Activated T-helper 1 cell treated with anti-CD3 and anti-CD28 coated beads, Interleukin-12 subunit alpha, Interleukin-12 subunit beta, Interleukin-2, Interleukin-4 antibody, amounts not matched to agents 30 ng/mL and 10 ng/mL and 1 ng/mL, durations not matched to agents 14 hours and 24 hours and 36 hours (primary cell): ENCODE measurements at places on chromosomes 6 and 20. TPM values are rescaled to one million over a fixed set of nuclear protein-coding genes. Genes with fewer than 3 reads are reported as not detected.

IMPG1 gene
- total RNA-seq: not detected in 2 replicates

GRCh38 chr6:168719901-168720300 lies 278.9 kb downstream of the SMOC2 start:
- H3K36me3 ChIP-seq: no peaks in the 10 kb centered on the region
- H3K4me1 ChIP-seq: no peaks in the 10 kb centered on the region
- no peak for DNase-seq
- no peak overlapping the region for H3K4me3 ChIP-seq

BMP5 gene
- total RNA-seq: not detected in 2 replicates

GRCh38 chr6:24072038-24072746 lies 53.8 kb upstream of the NRSN1 start:
- no peaks in the 10 kb centered on the region for H3K4me1 ChIP-seq
- H3K27ac ChIP-seq: no peak overlapping the region
- DNase-seq: no peak
- no peaks in the 10 kb centered on the region for H3K36me3 ChIP-seq

IL17F gene
- 0.27 TPM in 1 of 2 replicates, not detected in the other for total RNA-seq

DNA sequence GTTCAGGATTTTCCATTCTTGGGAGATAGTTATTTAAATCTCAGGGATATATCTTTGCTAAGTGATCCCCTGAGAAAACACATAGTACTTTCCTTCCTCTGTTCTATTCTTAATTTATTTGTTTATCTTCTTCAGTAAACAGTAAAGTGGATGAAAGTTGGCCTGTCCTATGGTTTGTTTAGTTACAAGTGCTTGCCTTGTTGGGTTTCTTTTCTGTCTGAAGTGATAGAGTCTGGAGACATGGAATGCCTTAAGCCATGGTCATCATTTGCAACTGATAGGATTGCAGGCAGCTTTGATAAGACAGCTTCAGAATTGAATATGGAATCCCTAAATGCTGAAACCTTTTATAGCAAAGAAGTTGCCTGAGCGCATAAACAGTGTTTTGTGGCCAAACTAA lies 4.9 kb downstream of the ADGRG6 start:
- no peak overlapping the region for H3K4me3 ChIP-seq
- H3K27me3 ChIP-seq: peaks cover 39% of the 10 kb centered on the region

GRCh38 chr20:32206760-32207625 lies 550 bp downstream of the PLAGL2 start:
- peaks cover 86% of the 10 kb centered on the region for H3K4me1 ChIP-seq
- H3K27ac ChIP-seq: peak overlapping the region; percentile 93
- DNase-seq: no peak
